Renal cortex interstitium (tissue), 15 donors: ENCODE measurements at places on chromosomes 16 and 17. TPM values are rescaled to one million over a fixed set of nuclear protein-coding genes. Genes with fewer than 3 reads are reported as not detected.

DNA sequence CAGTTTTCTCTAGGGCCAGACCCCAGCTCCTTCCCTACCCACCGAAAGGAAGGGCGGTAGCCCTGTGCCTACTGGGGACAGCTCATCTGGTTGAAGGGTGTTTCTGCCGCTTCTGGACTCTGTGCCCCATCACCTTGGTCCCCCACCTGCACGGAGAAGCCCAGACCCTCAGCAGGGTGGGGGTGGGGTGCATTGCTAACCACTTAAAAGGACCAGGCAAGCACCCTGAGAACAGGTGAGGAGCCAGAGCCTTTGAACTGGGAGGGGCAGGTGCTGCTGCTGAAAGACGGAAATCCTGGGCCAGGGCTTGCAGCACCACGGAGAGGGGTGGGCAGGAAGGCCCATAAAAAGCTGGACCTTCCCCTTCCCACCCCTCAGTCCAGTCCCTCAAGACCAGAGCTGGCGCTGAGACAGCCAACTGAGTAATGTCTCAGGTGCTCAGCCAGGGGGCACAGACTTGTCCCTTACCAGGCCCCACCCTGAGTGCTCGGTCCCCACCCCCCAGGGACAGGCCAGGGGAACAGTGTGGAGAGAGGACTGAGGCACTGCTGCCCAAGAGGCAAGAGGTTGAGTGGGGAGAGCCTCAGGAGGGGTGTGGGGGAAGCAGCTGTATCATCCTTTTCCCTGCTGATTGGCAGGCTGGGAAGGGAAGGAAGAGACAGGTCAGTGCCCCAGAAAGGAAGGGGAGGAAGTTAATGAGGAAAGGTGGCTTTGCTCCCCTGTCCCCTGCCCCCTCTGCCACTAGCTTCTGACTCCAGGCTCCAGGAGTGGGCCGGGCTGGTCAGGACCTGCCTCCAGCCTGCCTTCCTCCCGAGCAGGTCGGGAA is 10.9 kb upstream of the SP2 start:
- DNase-seq = no peak

- DNase-seq = no peak
Measured at GRCh38 chr16:5756969-5757368, 659.4 kb upstream of the EEF2KMT start.

GRCh38 chr16:87305505-87306391 is 11.4 kb downstream of the C16orf95 start:
- DNase-seq = no peak

DNA sequence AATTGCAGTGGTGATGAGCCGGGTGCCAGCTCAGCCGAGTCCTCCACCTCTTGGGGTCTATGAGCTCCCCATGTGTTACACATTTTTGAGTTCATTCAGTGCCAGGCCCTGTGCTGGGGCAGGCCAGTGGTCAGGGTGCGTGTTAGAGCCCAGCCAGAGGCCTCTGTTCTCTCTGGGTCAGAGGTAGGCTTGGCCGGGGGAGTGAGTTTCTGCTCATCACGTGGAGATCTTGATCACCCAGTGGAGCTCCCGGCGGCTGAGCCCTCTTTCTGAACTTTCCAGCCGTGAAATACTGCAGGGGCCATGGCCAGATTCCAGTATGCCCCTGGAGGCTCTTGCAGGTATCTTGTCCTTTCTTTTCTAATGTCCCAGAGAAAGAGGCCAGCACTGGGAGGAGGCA is 93.0 kb downstream of the RAP1GAP2 start:
- DNase-seq = no peak

COPZ2 gene
- polyA plus RNA-seq = 15.8 TPM

OTOP2 gene
- not detected for polyA plus RNA-seq

NACA2 gene
- polyA plus RNA-seq = 1.7 TPM

ZNF286A gene
- polyA plus RNA-seq = 42.8 TPM
